A549 (cell line): ENCODE measurements at places on chromosomes 6 and 20. TPM values are rescaled to one million over a fixed set of nuclear protein-coding genes. Genes with fewer than 3 reads are reported as not detected.

- DNase-seq = no peak
These were observed 364.7 kb downstream of the SYNE1 start for GRCh38 chr6:152272486-152272885.

DNA sequence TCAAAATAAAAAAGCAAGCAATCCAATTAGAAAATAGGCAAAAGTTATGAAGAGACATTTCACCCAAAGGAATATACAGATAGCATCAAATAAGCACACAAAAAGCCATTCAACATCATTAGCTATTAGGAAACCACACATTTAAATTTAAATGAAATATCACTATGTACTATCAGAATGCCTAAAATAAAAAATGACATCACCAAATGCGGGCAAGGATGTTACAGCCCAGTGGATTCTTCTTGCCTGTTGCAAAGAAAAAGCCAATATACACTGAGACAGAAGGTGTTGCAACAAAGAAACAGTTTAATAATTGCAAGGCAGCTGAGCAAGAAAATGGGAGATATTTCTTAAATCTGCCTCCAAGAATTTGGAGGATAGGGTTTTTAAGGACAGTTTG, 31.0 kb upstream of the MBOAT1 start:
- no peak for DNase-seq

DNA sequence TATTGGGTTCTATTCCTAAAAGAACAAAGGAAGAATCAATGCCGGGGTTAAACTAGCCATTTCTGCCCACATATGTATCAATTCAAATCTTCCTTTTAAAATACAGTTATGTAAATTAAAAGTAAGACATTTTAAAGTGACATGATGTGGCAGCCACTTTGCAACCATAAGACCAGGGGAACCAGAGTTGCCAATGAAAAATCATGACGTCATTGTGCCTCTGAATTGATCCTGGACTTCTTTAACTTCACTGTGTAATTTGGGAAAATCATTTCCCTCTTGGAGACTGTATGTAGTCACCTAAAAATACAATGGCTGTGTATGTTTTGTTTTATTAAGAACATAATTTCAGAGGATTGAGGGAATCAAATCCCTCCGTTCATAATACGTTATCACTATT, 42.2 kb downstream of the SLC13A3 start:
- DNase-seq = no peak

DNA sequence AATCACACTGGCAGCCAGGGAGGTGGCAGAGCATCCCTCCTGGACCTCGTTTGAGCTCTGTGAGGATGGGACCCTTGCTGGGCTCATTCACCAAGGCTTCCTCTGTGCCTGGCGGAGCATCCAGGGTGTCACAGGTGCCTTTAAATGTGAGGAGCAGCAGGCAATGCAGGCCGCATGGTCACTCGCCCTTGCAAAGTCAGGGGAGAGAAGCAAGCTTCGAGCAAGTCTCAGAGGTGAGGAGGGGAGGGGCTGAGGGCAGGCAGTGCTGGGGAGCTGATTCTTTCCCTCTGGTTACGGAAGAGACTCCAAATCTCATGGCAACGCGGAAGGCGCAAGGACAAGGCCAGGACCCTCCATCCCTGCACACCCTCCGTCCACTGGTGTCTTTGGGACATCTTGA, 182.7 kb upstream of the PMEPA1 start:
- no peak for DNase-seq

- DNase-seq = no peak
These were observed 66.8 kb downstream of the ZFP64 start for GRCh38 chr20:52124821-52125220.

DNA sequence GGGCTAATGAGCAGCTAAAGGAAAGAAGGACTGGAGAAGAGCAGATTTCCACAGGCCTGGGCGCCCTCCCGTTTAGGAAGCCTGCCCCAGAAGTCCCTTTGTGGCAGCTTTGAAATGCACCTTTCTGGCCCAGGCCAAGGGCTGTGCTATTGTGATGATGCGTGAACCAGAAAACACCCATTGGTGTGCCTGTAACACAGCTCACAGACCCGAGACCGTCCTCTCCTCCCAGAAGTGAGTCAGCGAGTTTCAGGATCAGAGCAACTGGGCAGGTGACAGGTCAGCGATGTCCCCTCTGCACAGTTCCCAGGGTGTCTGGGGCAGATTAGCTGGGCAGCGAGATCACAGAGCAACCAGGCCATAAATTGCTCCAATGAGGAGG, 71.9 kb upstream of the SULF2 start:
- no peak for DNase-seq

DNA sequence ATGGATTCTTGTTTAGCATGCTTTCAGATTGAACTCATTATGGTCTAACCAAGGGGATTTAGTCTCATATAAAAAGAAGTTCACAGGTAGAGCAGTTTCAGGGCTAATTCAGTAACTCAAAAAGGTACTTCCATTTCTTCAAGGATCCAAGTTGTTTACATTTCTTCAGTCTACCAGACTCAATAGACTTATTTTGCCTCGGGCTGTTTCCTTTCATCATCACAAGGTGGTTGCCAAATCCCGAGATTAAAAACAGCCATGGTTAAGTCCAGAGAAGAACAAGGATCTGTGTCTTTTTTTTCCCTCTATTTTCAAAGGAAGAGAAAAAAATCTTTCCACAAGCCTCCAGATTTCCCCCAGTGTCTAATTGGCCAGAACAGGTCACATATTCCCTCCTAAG, 69.8 kb upstream of the SNX9 start:
- DNase-seq = no peak

NCR2 gene
- polyA plus RNA-seq = not detected in 3 replicates
